ENCODE measurements at places on chromosomes 5 and 9.
A peak's percentile ranks its signal among the peaks of the same experiment; 100 is the strongest.

- no peak for DNase-seq
Measured at GRCh38 chr9:72029986-72030385, 30.4 kb downstream of the C9orf57 start.

GRCh38 chr9:33703430-33704102 is 91.8 kb upstream of the PRSS3 start:
- DNase-seq, result no peak

DNA sequence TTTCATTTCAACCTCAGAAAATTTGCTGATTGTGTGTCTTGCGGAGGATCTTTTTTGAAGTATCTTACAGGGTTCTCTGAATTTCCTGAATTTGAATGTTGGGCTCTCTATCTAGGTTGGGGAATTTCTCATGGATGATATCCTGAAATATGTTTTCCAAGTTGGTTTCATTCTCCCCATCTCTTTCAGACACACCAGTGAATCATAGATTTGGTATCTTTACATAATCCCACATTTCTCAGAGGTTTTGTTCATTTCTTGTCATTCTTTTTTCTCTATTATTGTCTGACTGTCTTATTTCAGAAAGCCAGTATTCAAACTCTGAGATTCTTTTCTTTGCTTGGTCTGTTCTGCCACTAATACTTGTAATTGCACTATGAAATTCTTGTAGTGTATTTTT is 456.9 kb downstream of the PRELID2 start:
- no peak for DNase-seq

- no peak for DNase-seq
Measured at GRCh38 chr5:125042261-125042890, 295.9 kb upstream of the ZNF608 start.

DNA sequence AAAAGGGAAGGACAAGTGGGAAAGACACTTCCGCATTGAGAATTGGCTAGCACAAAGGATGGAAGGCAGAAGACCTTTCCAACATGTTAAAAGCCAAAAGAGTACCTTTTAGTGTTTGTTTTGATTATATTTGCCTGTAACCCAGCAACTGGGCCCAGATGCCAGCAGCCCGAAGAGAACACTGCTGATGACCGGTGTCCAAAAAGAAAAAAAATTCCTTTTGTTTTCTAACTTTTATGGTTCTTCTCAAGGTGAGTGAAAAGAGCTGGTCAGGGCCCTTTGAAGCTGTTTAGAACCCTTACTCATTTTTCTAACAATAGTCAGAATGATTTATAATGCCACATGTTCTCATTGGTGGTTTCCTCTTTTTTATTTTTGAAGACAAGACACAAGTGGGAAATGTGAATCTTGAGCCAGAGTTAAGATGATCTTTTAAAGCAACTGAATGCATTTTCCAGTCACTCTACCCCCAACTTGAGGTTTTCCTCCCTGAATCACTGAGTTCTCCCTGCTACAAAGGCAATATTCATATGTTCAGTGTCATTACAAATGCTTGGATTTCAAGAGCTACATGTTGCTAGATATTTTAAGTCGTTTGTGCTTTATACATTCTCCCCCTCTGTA is 32.3 kb upstream of the ZNF462 start:
- DNase-seq, result no peak

GRCh38 chr9:97560851-97561250 is 59.4 kb downstream of the TMOD1 start:
- no peak for DNase-seq

GRCh38 chr5:138596105-138596881 is 21.1 kb upstream of the HSPA9 start:
- no peak for DNase-seq

GRCh38 chr9:101325053-101325452 is 59.8 kb downstream of the BAAT start:
- DNase-seq, result no peak

DNA sequence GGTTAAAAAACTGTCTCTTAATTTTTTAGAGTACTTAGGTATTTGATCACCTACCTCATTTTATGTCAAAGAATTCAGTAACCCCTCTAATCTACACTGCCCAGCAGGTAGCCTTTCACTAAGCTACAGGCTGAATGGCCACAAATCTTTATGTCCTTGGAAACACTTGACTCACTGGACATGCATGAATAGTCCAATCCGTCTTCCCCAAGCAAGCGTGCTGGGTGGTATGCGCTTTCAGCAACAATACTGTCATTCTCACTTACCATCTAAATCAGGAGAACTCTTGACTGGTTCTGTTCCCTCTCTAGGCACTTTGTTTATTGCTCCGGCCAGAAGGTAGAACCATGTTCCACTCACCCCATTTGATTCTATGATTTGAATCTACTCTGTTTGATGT is 73.1 kb downstream of the TRPM3 start:
- no peak for DNase-seq

GRCh38 chr9:107070586-107070985 is 207.6 kb downstream of the ZNF462 start:
- DNase-seq, result no peak

GRCh38 chr5:133029416-133029815 is 3.1 kb upstream of the ZCCHC10 start:
- DNase-seq, result no peak

DNA sequence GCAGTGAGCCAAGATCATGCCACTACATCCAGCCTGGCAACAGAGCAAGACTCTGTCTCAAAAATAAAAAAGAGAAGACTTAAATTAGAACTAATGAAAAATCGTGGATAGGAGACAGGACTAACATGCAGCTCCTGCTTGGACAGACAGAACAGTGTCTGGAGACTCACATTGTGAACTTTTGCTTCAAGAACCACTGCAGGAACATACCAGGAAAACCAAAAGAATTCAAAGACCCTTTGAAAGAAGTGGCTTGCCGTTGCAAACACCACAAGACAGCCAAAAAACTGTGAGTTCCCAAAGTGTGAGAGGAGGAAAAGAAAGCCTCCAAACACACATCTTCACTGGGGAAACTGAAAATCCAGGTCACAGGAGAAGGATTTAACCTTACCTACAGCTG is 48.8 kb upstream of the SNAPC3 start:
- DNase-seq, result no peak

GRCh38 chr5:156385416-156385815 is 58.5 kb downstream of the SGCD start:
- no peak for DNase-seq

- DNase-seq, result no peak
Measured at GRCh38 chr9:13716601-13717321, 437.3 kb upstream of the MPDZ start.

DNA sequence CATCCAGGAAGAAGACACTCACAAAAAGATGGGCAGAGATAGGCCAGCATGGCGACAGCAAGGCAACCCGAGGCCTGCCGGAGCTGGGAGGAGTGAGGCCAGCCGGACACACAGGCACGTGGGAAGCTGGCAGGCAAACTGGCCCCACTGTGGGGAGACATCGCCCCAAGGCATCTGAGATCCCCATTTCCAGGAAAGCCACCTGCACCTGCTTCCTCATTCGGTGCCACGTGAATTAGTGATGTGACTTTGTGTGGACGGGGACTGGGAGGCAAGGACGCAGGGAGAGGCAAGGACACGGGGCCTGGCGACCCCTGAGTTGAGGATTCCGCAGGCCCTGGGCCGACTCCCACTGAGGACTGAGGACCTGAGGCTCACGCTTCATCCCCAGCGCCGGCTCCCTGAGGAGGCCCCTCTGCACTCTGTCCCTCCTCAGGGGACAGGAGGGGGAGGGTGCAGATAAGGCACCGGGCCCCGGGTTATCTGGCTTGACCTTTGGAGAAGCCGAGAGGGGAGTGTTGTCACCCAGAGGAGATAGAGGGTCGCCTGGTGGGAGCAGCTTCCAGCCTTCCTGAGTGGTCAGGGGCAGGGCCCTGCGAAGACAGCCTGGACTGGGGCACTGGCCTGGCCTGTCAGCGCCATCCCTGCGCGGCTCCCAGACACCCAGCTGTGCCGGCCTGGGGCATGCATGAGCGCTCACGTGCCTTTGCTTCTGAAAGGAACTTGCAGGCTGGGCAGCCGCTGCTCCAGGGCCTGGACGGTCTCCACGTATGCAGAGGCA is 39.7 kb downstream of the NDUFS6 start:
- no peak for DNase-seq

DNA sequence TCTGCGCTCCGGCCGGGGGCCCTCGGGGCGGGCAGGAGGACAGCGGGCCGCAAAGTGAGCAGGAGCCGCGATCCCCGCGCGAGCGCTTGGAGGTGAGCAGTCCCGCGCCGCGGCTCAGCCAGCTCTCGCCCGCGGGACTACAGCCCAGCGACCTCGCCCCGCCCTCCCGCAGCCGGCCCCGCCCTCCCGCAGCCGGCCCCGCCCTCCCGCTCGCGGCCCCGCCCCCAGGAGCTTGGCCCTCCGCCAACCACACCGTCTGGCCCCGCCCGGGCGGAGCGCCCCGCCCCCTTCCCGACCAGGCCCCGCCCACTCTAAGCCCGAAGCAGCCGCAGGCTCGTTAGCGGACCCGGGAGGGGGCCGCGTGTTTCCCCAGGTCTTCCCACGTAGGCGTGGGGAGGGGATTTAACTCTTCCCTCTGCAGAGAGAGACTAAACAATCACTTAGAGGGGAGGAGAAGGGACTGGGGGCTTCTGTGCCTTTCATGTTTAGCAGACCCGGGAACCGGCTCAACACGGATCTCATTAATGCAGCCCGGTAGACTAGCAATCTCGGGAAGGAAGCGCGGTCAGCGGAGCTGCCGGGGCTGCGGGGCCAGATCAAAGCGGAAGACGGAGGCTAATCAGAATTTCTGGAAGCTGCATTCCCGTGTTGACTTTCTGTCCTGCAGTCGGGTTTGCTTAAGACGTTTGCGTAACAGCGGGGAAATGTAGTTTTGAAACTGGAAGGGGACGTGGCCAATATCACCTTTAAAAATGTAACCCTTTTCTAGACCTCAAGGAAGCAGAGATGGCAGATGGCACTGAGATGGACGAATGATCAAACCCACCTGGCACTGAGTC is at the start of gene MYO10:
TSS of gene MYO10 (minus strand) at position 139 of the 839 bp plus-strand sequence. CDS start 480 bp downstream, outside the sequence.
- peak; percentile 89 for DNase-seq

GRCh38 chr9:108443019-108443633 is 412.7 kb downstream of the ACTL7B start:
- no peak for DNase-seq

Measured in H54 (cell line).